ENCODE measurements at places on chromosomes 16 and 17.

GRCh38 chr17:58320163-58320558 lies 8.4 kb downstream of the TSPOAP1 start:
- no peak overlapping the region for H3K27ac ChIP-seq
- H3K27me3 ChIP-seq: no peaks in the 10 kb centered on the region
- no peaks in the 10 kb centered on the region for H3K36me3 ChIP-seq
- no peak for DNase-seq

GRCh38 chr17:15910791-15911190 lies 34.1 kb upstream of the ADORA2B start:
- H3K4me3 ChIP-seq: no peak overlapping the region
- no peaks in the 10 kb centered on the region for H3K36me3 ChIP-seq
- no peak overlapping the region for H3K27ac ChIP-seq
- no peaks in the 10 kb centered on the region for H3K27me3 ChIP-seq
- 0 out of 2 replicates have a peak, but pooled peaks cover 4% of the 10 kb centered on the region for H3K4me1 ChIP-seq

DNA sequence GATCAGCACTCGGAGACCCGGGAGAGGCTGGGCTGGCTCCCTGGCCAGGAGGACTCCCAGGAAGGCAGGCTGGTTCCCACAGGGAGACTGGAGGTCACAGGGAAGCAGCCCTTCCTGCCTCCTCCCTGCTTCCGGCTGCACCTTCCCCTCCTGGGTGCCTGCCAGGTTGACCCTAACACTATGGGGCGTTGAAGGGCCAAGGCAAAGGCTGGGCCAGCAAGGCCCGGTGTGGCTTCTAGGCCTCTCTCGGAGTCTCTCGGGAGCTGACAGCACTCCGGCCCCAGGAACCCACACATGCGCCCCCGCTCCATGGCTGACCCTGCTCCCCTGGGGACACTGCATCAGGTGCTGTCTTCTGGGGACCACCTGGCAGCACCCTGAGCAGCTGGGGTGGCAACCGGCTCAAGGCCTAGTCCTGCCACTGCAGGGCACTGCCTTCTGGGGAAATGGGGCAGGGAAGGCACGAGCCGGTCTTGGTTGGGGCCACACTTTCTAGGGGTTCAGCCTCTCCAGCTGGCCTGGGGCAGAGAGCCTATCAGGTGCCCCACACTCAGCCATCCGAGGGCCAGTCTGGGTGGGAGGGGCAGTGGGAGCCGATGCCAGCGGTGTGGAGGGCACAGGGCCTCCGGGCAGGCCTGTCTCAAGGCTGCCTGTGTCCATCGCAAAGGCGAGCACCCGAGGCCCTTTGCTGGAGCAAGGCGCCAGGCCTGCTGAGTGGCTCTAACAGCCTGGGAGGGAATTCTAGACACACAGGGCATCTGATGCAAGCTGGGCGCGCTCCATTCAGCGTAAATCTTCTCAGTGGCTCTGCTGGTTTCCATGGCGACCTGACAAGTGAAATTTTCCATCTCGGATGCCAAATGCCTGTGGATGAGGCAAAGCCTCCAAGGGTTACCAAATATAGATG lies 5.6 kb upstream of the MTSS2 start:
- H3K4me3 ChIP-seq: no peak overlapping the region
- H3K27me3 ChIP-seq: no peaks in the 10 kb centered on the region
- peak overlapping the region; percentile 90 for H3K27ac ChIP-seq
- no peaks in the 10 kb centered on the region for H3K36me3 ChIP-seq
- H3K4me1 ChIP-seq: peaks cover 57% of the 10 kb centered on the region
- DNase-seq: peak; percentile 100

DNA sequence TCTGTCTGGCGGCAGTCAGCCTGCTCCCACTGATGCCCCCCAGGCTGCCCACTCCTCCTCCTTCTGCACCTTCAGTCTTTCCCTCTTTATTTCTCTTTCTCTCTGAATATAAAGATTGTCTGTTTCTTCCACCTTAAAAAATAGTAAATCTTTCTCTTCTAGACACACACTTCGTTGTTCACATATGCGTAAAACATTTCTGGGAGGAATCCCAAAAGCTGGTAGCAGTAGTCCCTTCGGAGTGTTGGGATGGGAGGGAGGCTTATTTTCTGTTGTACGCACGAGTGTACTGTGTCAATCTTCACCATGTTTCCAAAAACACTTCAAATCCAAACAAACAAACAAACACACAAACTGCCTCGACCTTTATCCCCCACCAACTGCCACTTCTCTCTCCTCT lies 9.9 kb downstream of the OSBPL7 start:
- peaks cover 10% of the 10 kb centered on the region for H3K4me1 ChIP-seq
- H3K27me3 ChIP-seq: no peaks in the 10 kb centered on the region
- H3K4me3 ChIP-seq: no peak overlapping the region
- H3K27ac ChIP-seq: no peak overlapping the region
- DNase-seq: no peak

GRCh38 chr16:9929836-9930235 lies 252.4 kb downstream of the GRIN2A start:
- H3K27me3 ChIP-seq: no peaks in the 10 kb centered on the region
- no peaks in the 10 kb centered on the region for H3K4me1 ChIP-seq
- no peak overlapping the region for H3K4me3 ChIP-seq
- H3K27ac ChIP-seq: no peak overlapping the region

GRCh38 chr17:77377710-77378235 lies 237.0 kb downstream of the SEC14L1 start:
- H3K27ac ChIP-seq: 0 out of 2 replicates have a peak overlapping the region, but pooled peaks have one; percentile 7
- H3K27me3 ChIP-seq: no peaks in the 10 kb centered on the region
- no peaks in the 10 kb centered on the region for H3K36me3 ChIP-seq
- peaks cover 19% of the 10 kb centered on the region for H3K4me1 ChIP-seq
- DNase-seq: no peak

GRCh38 chr17:42704837-42705494 lies 22.6 kb downstream of the CNTNAP1 start:
- no peak overlapping the region for H3K27ac ChIP-seq
- H3K36me3 ChIP-seq: peaks cover 61% of the 10 kb centered on the region
- H3K4me1 ChIP-seq: no peaks in the 10 kb centered on the region
- no peak overlapping the region for H3K4me3 ChIP-seq

DNA sequence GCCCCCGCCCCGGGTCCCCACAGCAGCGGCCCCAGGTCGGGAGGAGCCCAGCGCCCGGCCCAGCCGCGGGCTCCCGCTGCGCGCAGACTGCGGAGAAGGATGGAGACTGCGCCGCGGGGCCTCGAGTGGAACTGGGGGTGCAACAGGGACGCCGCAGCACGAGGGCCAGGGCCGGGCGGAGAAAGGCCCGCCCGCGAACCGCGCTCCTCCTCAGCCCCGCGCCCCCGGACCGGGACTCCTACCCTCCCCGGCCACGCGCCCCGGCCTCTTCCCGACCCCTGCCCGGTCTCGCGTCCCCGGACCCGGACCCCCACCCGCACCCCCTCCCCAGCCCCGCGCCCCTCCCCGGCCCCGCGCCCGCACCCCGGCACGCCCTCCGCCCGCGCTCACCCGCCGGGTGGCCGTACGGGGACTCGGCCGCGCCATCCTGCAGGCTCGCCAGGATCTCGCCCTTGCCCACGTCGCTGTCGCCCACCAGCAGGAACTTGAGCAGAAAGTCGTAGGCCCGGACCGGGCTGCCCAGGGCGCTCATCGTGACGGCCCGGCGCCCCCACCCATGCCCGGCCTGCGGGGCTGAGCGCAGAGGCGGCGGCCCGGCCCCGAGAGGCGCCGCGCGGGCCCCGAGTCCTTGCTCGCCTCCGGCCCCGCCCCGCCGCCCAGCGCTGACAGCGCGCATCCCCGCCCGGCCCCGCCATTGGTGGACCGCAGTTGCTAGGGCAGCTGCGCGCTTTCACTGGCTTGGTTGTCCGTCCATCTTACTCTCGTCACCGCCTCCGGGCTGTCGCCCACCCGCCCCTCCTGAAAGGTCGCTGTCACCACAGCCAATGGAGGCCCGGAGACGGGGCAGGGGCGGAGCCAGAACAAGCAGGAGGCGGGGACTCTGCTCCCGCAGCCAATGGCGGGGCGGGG lies at the start of gene RAB40B:
TSS of gene RAB40B (minus strand) at position 634 of the 909 bp plus-strand sequence. CDS start at position 532, 102 bp downstream.
- H3K36me3 ChIP-seq: no peaks in the 10 kb centered on the region
- no peaks in the 10 kb centered on the region for H3K27me3 ChIP-seq
- peak; percentile 99 for DNase-seq
- no peaks in the 10 kb centered on the region for H3K4me1 ChIP-seq
- peak within 1 kb of the TSS; percentile 28 for H3K27ac ChIP-seq

- DNase-seq: no peak
- H3K27me3 ChIP-seq: no peaks in the 10 kb centered on the region
- H3K36me3 ChIP-seq: no peaks in the 10 kb centered on the region
- no peak overlapping the region for H3K27ac ChIP-seq
Observed at GRCh38 chr17:19369846-19370492, 7.4 kb upstream of the B9D1 start.

GRCh38 chr16:75296606-75297005 lies 45.2 kb upstream of the BCAR1 start:
- H3K27me3 ChIP-seq: no peaks in the 10 kb centered on the region
- H3K4me1 ChIP-seq: no peaks in the 10 kb centered on the region
- H3K27ac ChIP-seq: no peak overlapping the region

DNA sequence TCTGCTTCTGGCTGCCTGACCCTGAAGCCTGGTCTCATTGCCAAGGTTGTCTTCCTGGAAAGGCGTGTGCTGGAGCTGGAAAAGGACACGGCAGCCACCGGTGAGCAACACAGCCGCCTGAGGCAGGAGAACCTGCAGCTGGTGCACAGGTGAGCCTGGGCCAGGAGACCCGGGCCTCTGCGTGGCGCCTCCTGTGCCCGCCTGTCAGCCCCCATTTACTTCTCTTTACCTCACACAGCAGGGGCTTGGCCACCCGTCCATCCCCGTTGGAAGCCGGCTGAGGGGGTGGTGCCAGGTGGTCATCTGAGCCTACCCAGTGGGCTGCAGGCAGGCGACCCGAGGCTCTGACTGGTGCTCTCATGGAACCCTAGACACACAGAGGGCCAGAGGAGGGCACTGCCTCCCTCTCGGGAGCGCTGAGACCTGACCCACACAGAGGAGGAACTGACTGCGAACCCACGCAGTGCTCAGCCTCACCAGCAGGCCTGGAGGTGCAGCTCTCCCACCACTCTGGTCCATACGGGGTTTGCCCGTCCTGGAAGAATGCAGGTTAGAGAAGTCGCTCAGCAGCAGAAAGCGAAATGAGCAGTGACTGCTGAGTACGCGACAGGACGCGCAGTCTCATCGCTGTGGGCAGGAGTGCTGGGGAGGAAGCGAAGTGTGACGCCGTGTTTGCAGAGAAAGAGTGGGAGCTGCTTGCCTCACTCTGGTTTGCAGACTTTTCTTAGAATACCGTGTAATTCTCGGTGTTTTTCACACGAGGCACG lies 21.9 kb upstream of the CAPN15 start:
- no peak for DNase-seq
- H3K4me3 ChIP-seq: no peak overlapping the region
- no peaks in the 10 kb centered on the region for H3K4me1 ChIP-seq
- no peak overlapping the region for H3K27ac ChIP-seq

DNA sequence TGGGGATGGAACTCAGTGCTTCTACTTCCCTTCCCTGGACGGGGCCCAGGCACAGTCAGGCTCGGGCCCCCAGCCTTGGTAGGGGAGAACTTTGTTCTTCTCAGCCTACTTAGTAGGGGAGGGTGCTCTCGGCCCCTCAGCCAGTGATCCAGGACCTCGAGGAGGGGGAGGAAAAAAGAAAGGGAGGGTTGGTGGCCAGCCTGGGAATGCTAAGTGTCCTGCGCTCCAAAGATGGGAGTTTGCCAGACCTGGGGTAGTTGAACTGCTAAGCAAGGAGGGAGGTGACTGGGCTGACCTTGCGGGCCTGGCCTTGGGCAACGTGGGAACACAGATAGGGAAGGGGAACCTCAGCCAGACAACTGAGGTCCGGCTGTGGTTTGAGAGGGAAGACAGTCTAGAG lies 12.2 kb downstream of the ADGRG1 start:
- H3K27me3 ChIP-seq: no peaks in the 10 kb centered on the region
- no peak overlapping the region for H3K4me3 ChIP-seq
- H3K36me3 ChIP-seq: no peaks in the 10 kb centered on the region
- no peak overlapping the region for H3K27ac ChIP-seq
- H3K4me1 ChIP-seq: peaks cover 13% of the 10 kb centered on the region
- no peak for DNase-seq

DNA sequence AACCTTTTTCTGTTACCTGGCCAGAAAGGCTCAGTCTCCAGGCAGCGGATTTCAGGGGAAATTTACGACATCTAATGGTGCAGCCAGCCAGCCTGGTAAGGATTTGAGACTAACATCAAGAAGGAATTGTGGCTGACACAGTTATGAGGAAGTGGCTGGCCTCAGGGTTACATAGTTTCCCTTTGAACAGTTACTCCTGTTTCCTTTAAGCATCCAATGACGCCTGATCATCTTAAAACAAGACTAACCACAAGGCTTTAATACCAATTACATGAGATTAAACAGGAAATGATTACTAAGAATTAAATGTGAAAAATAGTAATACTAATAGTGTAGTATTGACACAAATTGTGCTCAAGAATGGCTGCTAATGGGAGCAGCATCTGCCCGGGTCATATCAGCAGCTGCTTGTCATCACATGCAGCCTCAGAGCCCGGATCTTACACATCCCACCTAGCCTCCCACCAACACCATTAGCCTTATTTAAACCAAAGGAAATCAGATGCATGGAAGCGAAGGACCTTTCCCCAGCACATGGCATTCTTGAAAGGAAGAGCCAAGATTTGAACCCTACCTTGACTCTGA lies 431.8 kb downstream of the PMP22 start:
- H3K4me1 ChIP-seq: peaks cover 6% of the 10 kb centered on the region
- H3K4me3 ChIP-seq: no peak overlapping the region
- H3K27ac ChIP-seq: no peak overlapping the region
- peak; percentile 78 for DNase-seq
- no peaks in the 10 kb centered on the region for H3K36me3 ChIP-seq
- no peaks in the 10 kb centered on the region for H3K27me3 ChIP-seq

DNA sequence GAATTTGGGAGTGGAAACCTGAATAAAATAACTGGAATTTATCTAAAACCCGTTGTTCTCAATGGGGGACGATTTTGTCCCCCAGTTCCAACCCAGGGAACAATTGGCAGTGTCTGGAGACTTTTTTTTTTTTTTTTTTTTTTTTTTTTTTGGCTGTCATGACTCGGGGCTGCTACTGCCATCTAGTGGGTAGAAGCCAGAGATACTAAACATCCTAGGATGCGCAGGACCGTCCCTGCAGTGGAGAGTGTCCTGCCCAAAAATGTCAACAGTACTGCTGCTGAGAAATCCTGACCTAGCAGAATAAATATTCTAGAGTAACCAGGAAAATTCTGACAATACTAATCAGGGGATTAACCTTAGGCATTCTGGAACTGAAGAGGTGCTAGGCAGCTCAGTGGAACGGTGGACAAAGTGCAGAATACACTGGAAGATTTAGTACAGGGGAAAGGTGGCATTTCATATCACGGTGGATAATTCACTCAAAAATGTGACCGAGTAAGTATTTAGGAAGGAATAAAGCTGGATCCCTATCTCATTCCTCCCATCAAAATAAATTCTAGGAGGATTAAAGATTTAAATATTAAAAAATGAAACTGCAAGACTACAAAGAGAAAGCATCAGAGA lies 107.6 kb downstream of the SPECC1 start:
- no peak overlapping the region for H3K4me3 ChIP-seq
- H3K36me3 ChIP-seq: no peaks in the 10 kb centered on the region
- peaks cover 24% of the 10 kb centered on the region for H3K27me3 ChIP-seq

- no peak for DNase-seq
- H3K36me3 ChIP-seq: peaks cover 4% of the 10 kb centered on the region
- no peaks in the 10 kb centered on the region for H3K27me3 ChIP-seq
- H3K4me3 ChIP-seq: no peak overlapping the region
Observed at GRCh38 chr16:84861671-84862070, 41.9 kb downstream of the CRISPLD2 start.
